ENCODE measurements at places on chromosomes 5 and 9.
A peak's percentile ranks its signal among the peaks of the same experiment; 100 is the strongest.

DNA sequence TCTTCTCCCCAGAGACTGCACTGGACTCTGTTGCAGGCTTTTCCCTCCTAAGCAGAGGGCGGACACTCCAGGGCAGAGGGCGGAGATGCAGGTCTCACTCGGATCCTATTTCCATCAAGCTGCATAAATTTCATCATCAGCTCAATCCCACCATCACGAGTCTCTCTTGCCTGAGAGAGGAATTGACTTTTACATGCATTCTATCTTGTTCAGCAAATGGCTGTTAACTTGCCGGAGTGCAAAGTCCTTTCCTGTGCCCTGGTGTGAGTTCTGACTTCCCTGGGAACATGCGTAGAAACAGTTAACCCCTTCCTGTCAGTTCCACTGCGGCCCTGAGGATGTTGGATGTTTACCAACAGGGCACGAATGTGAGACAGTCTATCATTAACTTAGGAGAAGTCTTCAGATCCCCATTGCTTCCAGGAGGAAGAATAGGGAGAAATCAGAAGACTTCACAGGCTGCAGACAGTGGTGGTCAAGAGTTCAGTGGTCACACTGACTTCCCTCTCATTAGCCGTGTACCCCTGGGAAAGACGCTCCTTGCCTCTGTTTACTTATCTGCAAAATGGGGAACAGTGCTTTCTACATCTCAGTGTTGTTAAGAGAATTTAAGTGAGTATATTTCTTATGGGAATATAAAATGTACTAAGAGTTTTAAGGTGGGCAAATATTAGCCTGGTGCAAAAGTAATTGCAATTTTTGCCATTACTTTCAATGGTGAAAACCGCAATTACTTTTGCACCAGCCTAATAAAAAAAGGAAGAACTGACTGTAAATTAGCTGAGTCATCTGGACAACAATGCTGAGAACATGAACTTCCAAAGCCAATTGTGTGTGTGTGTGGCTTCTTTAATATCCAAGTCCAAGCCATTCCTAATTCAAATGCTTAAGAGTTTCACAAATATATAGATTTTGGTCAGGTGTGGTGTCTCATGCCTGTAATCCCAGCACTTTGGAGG lies 248.0 kb downstream of the DRD1 start:
- DNase-seq = no peak

DNA sequence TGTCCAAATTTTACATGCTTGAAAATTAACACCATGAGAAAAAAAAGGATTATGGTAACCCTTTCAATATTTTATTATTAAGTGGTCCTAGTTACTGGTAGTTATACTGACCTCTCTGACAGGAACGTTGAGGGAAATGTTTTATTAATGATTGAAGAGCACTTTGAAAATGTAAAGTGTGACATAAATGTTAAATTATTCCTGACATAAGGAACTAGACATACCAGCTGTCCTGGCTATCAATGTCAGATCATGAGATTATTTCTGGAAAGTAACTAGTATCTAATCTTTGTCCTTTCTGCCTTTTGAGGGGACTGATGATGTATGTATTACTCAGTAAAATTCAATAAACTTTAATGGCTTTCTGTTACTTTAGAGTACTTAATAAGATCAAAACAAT lies 1538.5 kb upstream of the CDH6 start:
- no peak for DNase-seq

- DNase-seq = no peak
These were observed 30.7 kb downstream of the TNFSF15 start for GRCh38 chr9:114775121-114775520.

GRCh38 chr5:61617039-61617438 lies 285.0 kb downstream of the ZSWIM6 start:
- DNase-seq = no peak

DNA sequence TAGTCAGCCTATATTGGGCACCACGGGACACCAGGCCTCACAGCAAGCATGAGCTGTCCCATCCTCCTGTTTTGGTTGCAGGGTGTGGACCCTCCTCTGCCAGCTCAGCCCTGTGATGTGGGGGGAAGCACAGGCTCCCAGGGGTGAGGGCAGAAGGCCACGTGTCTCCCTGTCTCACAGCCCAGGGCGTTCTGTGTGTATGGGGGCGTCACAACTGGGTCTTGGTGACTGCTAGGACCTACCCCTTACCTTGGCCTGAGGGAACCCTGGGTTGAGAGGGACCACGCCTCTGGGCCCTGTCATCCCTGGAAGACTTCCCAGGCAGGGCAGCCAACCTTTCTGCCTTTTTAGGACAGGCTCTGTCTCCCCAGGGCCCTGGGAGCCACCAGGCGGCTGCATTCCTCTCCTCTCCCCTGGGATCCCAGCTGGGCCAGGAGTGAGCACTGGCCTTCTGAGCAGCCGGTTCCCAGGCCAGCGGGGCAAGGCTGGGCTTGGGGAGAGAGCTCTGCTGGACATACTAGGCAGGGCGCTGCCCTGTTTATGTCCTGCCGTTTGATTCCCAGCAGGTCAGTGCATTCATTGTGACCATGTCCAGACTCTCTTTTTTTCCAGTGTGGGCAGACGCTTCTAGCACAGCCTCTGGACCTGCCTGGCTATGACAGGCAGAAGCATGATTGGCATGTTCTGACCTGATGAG lies 97.4 kb downstream of the DAB2IP start:
- DNase-seq = no peak

GRCh38 chr5:41648996-41649395 lies 138.6 kb upstream of the PLCXD3 start:
- no peak for DNase-seq

DNA sequence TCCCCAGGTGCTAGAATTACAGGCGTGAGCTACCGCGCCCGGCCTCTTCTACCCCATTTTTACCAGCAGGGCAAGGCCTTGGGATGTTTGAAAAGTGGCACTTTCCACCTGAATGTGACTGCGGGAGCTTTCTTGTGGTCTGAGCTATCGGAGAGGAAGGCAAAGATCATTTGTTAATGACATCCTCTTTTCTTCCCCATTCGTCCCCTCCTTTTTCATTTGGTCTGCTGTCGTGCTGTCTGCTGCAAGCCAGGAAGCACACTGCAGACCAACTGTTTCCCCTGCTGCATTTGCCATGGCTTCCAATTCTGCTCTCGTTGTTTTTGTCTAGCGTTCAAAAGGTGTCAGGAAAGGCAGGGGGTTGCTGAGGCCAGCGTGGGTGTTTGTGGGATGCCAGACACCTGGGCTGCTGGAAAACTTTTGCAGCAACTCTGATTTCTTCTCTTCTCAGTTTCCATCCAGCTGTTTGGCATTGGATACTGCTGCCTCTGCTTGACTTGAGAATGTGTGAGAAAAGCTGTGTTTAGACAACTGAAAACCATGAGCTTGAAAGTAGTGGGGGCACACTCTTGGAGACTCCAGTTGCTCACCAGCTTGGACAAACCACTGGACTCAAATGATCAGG lies 196.4 kb upstream of the MSX2 start:
- no peak for DNase-seq

- peak; percentile 4 for DNase-seq
These were observed 608.6 kb upstream of the DAB2 start for GRCh38 chr5:40033411-40033810.

- no peak for DNase-seq
These were observed 4.3 kb upstream of the TIFAB start for GRCh38 chr5:135456238-135457099.

GRCh38 chr9:98375138-98375726 lies 119.8 kb upstream of the TBC1D2 start:
- DNase-seq = no peak

GRCh38 chr9:133880136-133880535 lies 112.0 kb downstream of the VAV2 start:
- no peak for DNase-seq

DNA sequence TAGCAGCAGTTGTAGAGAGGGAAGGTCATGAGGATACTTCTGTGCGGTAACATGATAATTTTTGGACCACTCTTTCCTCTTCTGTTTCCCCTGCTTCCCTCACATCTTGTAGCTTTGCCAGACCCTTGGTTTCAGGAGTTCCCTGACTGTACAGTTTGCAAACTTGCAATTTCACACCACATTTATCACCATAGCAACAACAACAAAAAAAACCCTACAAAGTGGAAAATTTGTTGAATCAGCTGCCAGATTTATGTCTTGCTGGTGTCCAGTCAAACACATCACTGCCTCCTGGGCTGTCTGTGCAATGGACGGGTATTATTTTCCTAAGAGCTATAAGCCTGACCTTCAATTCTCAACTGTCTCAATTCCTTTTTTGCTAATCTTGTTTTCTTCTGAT lies 751.6 kb downstream of the TLR4 start:
- DNase-seq = no peak

DNA sequence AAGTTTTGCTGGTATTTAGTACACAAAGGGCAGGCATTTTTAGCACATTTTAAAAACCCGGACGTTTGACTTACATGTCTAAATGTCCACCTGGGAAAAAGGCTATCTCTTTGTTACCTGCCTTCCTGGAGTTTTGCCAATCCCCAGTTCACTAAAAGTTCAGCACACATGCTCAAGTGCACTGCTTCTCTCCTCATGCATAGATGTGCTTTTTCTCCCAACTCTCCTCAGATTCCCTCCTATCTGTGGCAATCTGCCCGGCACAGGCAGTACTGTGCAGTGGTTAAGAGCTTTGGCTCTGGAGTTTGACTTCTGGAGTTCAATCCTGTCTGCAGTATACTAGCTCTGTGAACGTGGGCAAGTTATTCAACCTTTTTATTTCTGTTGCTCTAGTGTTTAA lies 8.3 kb upstream of the CCNO start:
- no peak for DNase-seq

DNA sequence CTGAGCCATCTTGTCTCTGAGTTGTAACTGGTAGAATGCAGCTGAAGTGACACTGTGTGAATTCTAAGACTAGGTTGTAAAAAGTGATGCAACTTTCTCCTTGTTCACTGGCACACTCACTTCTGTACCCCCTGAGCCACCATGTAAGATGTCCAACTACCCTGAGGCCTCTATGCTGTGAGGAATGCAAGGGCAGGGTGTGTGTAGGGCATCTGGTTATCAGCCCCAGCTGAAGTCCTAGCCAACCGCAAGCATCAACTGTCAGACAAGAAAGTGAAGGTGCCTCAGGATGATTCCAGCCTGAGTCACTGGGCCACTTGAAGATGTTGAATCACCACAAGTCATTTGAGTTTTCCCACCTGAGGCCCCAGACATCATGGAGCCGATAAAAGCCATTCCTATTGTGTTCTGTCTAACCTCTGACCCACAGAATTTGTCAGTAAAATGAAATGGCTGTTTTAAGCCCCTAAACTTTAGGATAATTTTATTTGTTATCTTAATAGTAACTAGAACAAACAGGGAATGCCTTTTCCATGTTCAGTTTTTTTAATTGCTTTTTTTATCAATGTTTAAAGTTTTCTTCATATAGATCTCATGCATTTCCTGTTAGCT lies 18.7 kb upstream of the RHOBTB3 start:
- DNase-seq = no peak

DNA sequence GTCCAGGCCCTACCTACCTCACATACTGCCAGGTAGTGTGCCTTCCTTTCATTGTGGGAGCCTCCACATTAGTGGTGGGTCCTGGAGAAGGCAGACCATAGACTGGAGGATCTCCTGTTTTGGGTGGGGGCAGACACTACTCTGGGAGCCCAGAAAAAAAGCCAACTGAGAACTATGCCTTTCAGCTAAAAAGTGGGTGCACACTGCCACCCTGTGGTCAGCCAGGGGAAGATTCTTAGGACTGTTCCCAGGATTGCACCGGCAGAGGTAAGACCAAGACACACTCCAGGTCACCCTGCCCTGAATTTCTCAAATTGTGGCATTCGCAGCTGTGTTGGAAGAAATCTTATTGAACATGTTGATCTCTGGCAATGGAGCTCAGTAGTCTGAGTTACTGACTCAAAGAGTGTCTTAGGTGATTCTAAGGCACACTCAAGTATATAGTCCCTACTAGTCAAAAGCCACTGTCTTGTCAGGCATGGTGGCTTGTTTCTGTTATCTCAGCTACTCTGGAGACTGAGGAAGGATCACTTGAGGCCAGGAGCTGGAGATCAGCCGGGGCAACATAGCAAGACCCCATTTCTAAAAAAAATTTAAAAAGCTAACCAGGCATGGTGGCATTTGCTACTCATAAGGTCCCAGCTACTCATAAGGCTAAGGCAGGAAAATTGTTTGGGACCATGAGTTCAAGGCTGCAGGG lies 3.6 kb downstream of the SIGMAR1 start:
- DNase-seq = peak; percentile 72

DNA sequence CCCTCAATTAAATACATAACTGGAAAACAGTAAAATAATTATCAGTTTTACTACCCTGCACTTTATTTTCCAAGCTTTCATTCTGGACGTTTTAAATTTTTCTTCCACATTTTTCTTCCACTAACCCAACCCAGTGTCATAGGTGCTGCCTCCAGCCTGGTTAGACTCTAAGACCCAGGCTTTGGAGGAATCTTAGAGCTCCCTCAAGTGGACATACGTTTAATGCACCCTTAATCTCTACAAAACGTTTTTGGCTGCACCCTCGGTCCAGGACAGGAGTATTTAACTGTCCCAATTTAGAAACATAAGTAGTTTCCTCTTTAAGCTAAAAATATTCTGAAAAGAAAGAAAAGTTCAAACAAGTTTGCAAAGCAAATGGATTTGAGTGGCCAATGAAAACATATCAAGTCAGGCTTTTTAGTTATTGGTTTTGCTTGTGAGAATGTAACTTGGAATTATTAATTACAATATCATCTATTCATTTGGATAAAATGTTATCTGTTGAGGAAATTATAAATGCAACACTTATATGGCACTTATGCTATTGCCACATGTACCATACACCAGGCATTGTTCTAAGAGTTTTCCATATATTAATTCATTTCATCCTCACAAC lies 38.9 kb downstream of the CDH6 start:
- no peak for DNase-seq

GRCh38 chr9:76516871-76517270 lies 57.9 kb downstream of the GCNT1 start:
- no peak for DNase-seq

GRCh38 chr9:97388721-97389238 lies 23.1 kb upstream of the TDRD7 start:
- no peak for DNase-seq

DNA sequence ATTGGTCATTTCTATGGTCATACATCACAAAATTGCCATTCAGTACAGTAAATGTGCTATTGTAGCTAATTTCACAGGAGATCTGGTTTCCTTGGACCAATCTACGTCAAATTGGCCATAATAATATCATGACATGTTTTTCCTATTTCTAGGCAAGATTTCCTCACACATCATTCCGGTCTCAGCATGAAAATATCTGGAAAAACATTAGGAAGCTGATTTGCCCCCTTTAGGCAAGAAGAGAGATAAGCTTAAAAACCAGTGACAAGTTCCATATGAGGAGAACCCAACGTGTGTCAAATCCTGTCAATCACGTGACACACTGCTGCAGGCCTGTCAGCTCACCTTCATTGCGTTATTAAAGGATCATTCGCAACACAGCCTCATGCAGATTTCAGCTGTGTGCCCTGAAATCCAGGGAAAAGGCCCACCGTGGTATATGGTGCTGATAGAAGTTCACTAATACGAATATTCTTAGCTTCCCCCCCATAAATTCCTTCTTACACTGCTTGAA lies 153.3 kb downstream of the ST8SIA4 start:
- no peak for DNase-seq
